HCT116 (cell line): ENCODE measurements at places on chromosomes 2 and 18. TPM values are rescaled to one million over a fixed set of nuclear protein-coding genes. Genes with fewer than 3 reads are reported as not detected.

The COPS9 gene
- 111 TPM for total RNA-seq

- no peak for DNase-seq
- H3K4me3 ChIP-seq, result no peak overlapping the region
- H3K36me3 ChIP-seq, result no peaks in the 10 kb centered on the region
- no peaks in the 10 kb centered on the region for H3K4me1 ChIP-seq
Measured at GRCh38 chr2:98771721-98772524, 41.0 kb upstream of the MGAT4A start.

The COL5A2 gene
- total RNA-seq, result 2.3 TPM

GRCh38 chr2:40451918-40452605, at the start of gene SLC8A1:
TSS of gene SLC8A1 (minus strand) at chr2:40452090.
- no peak within 1 kb of the TSS for H3K27ac ChIP-seq
- no peak within 1 kb of the TSS for H3K4me3 ChIP-seq
- no peaks in the 10 kb centered on the region for H3K4me1 ChIP-seq
- DNase-seq, result no peak
- no peaks in the 10 kb centered on the region for H3K36me3 ChIP-seq
- H3K27me3 ChIP-seq, result no peaks in the 10 kb centered on the region

DNA sequence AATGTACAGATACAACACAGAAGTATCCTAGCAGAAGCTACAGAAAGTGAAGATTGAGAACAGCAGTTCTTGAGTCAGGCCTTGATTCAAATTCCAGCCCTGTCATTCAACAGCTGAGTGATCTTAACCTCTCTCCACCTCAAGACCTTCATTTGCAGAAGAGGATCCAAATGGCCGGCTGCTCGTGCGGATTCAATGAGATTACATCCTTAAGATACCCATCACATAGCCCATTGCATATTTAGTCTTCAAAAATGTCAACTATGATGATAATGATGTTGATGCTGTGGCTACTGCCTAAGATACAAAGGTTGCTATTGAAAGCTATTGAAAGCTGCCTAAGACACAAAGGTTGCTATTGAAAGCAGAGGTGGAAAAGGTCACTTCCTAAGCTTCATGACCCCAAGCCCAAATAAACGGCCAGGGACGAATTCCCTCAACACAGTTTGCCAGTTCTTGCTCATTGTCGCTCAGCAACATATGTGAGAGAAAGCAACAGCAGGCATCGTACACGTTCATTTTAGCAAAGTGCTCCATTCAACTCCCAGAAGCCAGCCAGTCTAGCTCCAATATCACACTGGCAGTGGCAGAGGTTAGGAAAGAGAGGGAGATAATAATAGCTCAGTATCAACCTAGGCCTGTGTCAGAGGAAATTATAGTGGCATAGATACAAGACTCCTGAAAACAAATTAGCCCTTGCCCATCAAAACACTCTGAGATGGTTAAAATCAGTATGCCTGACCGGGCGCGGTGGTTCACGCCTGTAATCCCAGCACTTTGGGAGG, 36.1 kb downstream of the MRPL35 start:
- no peak overlapping the region for H3K27ac ChIP-seq
- no peaks in the 10 kb centered on the region for H3K27me3 ChIP-seq
- H3K4me3 ChIP-seq, result no peak overlapping the region
- no peaks in the 10 kb centered on the region for H3K4me1 ChIP-seq
